Panc1 (cell line): ENCODE measurements at places on chromosomes 2 and 18.

DNA sequence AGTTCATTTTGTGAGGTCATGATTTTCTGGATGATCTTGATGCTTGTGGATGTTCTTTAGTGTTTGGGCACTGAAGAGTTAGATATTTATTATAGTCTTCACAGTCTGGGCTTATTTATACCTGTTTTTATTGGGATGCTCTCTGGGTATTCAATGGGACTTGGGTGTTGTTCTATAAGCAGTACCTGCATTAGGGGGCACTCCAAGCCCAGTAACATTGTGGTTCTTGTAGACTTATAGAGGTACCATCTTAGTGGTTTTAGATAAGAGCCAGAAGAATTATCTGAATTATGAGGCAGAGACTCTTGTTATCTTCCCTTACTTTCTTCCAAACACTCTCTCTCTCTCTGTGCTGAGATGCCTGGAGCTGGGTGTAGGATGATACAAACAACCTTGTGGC is 470.0 kb downstream of the PIK3C3 start:
- H3K4me3 ChIP-seq, result no peak overlapping the region
- no peaks in the 10 kb centered on the region for H3K4me1 ChIP-seq
- H3K27me3 ChIP-seq, result no peaks in the 10 kb centered on the region
- no peak overlapping the region for H3K27ac ChIP-seq
- no peak for DNase-seq

DNA sequence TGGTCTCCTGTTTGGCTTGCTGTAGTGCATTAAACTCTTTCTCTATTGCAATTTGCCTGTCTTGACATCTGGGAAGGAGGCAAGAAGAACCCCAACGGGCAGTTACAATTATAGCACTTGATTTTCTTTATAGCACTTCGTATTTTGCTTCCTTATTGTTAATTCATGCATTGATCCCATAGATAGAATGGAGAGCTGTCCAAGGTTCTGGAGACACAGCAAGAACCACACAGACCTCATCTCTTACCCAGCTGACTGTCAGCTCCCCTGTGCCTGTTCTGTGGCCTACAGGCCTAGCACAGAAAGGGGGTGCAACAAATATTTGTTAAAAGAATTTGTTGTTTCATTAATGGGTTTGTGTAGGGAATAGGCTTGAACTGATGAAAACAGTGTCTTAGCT is 194.3 kb downstream of the GALNT1 start:
- no peak for DNase-seq
- no peak overlapping the region for H3K27ac ChIP-seq
- no peak overlapping the region for H3K4me3 ChIP-seq
- no peaks in the 10 kb centered on the region for H3K36me3 ChIP-seq

DNA sequence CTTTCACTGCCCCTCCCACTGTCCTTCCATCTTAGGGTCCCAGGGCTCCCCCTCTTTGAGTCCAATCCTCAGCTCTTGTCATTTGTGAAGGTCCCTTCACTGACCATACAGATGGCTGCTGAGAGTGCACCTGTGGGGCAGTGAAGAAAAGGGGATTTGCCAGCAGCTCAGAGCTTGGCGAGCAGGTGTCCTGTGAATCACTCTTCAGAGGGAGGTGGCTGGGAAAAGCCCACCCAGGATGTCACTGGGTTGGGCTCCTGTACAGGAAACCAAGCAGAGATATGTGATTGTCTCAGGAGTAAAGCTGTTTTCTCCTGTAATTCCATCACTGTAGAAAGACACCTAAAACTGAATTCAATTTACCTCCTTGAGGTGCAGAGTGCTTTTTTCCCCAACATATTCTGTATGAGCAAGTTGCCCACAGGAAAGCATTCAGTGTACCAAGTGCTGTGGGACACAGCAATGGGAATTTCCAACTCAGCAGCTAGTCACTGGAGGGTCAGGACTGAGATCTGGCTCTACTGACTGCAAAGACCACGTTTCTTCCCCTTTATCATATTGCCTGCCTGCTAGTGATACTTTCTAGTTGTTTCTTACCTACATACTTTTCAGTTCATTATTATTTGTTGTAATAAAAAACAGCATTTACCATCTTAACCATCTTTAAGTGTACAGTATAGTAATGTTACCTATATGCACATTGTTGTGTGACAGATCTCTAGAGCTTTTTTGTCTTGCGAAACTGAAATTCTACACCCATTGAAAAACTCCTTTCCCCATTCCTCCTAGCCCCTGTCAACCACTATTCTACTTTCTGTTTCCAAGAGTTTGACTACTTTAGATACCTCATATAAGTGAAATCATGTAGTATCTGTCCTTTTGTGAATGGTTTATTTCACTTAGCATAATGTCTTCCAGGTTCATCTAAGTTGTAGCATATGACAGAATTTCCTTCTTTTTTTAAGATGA is 239.1 kb downstream of the TSN start:
- no peaks in the 10 kb centered on the region; the same call in 1 of the 2 replicates for H3K27me3 ChIP-seq
- H3K4me3 ChIP-seq, result no peak overlapping the region

DNA sequence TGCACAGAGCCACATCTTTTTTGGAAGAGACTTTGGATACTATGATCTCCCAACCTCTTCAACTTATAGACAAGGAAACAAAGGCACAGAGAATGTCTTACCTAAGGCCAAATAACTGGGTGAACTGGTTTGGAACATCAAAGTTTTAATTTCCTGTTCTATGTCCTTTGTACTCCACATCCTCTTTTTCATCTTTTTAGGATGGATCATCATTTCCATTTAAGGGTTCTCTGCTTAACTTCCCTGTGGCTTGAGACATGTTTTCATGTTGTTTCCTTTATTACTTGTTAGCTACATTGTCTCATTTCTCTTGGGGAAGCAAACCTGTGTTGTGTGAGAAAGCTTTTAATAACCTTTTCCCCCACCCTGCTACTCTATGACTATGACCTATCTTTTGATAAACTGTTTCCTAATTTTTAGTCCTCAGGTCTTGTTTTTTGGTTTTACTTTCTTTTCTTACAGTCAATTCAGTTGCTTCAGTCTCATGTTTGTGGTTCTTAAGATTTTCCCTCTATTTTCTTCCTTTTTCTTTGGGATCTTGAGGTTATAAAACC is 22.5 kb upstream of the RMND5A start:
- H3K4me1 ChIP-seq, result peaks cover 6% of the 10 kb centered on the region; the same call in 1 of the 2 replicates
- no peaks in the 10 kb centered on the region for H3K27me3 ChIP-seq
- no peaks in the 10 kb centered on the region for H3K36me3 ChIP-seq
- DNase-seq, result no peak
- H3K4me3 ChIP-seq, result no peak overlapping the region

DNA sequence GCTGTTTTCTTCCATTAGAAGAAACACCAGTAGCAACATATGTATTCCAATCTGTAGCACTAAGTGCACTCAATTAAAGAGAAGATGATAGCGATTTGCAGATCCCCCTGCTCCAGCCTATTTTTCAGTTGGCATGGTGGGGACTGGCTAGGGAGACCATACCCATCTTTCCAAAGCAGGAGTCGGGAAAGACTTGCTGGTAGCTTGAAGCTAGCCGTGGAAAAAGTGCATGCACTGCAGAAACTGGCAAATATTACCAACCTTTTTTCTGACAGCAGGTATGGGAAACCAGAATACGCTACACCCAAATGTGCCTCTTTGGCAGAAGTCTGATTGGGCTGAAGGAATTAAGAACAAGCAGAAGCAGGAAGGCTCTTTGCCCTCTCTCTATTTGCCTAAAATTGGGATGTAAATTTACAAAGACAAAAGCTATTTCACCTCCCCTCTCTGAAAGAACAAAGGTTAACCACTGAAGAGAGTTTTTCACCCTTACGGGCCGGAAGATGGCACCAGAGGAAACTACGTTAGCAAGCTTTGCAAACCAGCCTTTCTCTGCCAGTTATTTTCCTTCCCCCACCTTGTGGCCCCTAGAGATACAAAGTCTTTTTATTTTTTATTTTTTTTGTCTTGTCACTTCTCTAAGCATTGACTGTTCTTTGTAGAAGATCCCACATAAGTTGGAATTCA is 273.1 kb downstream of the DLGAP1 start:
- H3K27ac ChIP-seq, result no peak overlapping the region
- no peaks in the 10 kb centered on the region for H3K4me1 ChIP-seq
- H3K27me3 ChIP-seq, result no peaks in the 10 kb centered on the region
- H3K36me3 ChIP-seq, result no peaks in the 10 kb centered on the region

DNA sequence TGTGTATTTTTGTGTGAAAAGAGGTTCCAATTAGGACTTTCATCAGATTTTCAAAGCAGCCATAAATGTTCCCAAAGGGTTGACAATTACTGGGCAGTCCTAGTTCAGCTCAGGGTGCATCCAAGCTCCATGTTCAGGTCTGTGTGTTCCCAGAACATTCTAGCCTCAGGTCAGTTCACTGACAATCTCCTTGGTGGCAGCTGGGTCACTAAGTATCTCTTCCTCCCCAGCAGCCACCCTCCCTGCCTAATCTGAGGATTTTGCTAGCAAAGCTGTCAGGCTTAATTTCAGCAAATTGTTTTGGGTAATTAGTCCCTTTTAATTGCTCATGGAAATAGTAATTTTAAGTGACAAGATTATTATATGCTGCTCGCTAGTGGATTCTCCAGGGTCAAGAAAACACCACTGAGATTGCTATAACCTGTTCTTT is 29.8 kb downstream of the UPP2 start:
- no peaks in the 10 kb centered on the region for H3K4me1 ChIP-seq
- H3K27me3 ChIP-seq, result peaks cover 8% of the 10 kb centered on the region
- no peaks in the 10 kb centered on the region for H3K36me3 ChIP-seq
- no peak overlapping the region for H3K27ac ChIP-seq
- H3K4me3 ChIP-seq, result no peak overlapping the region

DNA sequence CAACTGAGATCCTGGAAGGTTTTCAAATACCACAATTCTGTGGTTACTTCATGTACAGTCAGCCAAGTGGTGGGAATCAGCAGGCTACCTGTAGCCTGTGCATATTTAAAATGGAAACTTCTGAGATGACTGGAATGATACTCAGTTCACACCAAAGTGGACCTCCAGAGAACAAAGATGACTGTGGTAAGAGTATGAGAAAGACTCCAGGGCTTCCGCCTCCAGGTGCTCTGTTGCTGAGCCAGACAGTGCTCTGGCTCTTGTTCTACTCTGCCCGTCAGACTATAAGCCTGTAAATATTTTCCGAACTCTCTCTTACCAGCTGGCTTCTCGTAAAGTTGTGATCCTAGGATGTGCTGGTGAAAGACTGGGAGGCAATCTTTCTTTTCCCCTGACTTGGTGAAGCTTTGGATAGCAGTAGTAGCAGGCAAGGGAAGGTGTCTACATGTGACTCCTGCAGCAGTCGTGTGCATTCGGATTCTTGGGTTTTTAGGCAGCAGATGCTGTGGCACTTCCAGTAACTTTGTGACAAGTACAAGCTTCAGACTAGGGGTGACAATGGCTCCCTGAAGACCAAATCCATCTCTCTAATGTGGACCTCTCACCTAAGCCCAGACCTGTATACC is 23.1 kb downstream of the ST3GAL5 start:
- no peaks in the 10 kb centered on the region for H3K36me3 ChIP-seq
- 0 out of 2 replicates have a peak, but pooled peaks cover 2% of the 10 kb centered on the region for H3K27me3 ChIP-seq

GRCh38 chr2:191274413-191274815 is 29.2 kb downstream of the MYO1B start:
- H3K4me1 ChIP-seq, result no peaks in the 10 kb centered on the region; the same call in 1 of the 2 replicates
- H3K4me3 ChIP-seq, result no peak overlapping the region
- DNase-seq, result no peak

GRCh38 chr18:5058768-5059695 is 138.0 kb downstream of the AKAIN1 start:
- no peak overlapping the region for H3K4me3 ChIP-seq
- H3K27me3 ChIP-seq, result no peaks in the 10 kb centered on the region
- no peak overlapping the region for H3K27ac ChIP-seq
- no peak for DNase-seq

- no peaks in the 10 kb centered on the region for H3K4me1 ChIP-seq
- no peak overlapping the region for H3K27ac ChIP-seq
Observed at GRCh38 chr2:190707726-190708125, 58.8 kb downstream of the NAB1 start.

DNA sequence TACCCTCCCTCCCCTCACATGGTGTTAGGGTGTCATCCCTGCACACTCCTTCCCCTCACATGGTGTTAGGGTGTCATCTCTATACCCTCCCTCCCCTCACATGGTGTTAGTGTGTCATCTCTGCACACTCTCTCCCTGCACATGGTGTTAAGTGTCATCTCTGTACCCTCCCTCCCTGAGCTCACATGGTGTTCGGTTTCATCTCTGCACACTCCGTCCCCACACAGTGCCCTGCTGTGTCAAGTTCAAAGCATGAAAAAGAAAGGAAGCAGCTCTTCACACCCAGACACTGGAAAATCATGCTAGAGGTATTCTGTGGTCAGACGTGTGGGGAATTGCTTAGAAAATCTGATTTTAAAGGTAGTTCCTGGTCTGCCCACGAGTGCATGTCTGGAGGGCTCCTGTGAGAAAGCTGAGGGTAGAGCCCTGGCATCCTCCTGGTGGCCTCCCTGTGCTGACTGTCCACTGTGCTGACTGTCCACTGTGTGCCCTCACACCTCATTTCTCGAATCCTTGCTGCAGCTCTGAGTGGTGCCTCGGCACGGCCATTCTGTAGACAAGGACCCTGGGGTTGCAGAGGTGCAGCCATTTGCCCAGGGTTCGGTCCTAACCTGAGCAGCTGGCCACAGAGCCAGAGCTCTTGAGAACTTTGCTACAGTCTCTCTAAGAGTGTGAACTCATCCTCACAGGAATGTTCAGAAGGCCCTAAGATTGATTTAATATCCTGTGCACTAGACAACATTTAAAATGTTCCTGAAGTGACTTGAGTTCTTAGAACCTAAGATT is 69.1 kb upstream of the NFATC1 start:
- no peak overlapping the region for H3K27ac ChIP-seq
- H3K4me1 ChIP-seq, result no peaks in the 10 kb centered on the region
- no peak for DNase-seq
- no peaks in the 10 kb centered on the region for H3K27me3 ChIP-seq

- H3K27me3 ChIP-seq, result no peaks in the 10 kb centered on the region
- no peak for DNase-seq
- H3K27ac ChIP-seq, result no peak overlapping the region
- no peak overlapping the region for H3K4me3 ChIP-seq
Observed at GRCh38 chr18:58005885-58006523, 38.0 kb upstream of the NEDD4L start.

DNA sequence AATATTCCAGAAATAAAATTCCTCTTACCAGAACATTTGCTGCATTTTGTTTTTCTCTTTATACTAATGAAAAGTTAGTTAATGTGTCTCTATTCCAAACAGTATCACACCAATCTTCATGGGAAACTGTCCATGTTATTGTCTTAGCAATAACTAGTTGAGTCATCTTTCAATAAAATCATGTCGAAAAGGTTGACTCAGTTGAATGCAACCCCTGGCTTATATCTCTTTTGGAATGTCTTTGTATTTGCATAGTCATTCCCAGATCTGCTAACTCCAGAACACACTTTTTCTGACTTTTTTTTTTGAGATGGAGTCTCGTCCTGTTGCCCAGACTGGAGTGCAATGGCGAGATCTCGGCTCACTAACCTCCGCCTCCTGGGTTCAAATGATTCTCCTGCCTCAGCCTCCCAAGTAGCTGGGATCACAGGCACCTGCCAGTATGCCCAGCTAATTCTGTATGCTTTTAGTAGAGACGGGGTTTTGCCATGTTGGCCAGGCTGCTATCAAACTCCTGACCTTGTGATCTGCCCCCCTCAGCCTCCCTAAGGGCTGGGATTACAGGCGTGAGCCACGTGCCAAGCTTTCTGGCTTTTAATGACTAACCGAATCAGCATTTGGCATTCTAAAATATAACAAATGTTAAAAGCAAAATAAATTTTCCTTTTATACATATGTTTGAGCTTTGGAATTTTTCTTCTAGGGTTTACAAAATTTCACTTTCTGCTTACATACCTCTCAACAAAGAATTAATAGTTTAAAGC is 133.2 kb upstream of the GULP1 start:
- H3K27ac ChIP-seq, result no peak overlapping the region
- no peak overlapping the region for H3K4me3 ChIP-seq
- no peaks in the 10 kb centered on the region for H3K4me1 ChIP-seq
- H3K27me3 ChIP-seq, result no peaks in the 10 kb centered on the region

GRCh38 chr2:156702541-156702940 is 266.4 kb downstream of the GPD2 start:
- no peak overlapping the region for H3K4me3 ChIP-seq
- H3K4me1 ChIP-seq, result no peaks in the 10 kb centered on the region
- H3K27ac ChIP-seq, result no peak overlapping the region
- H3K36me3 ChIP-seq, result no peaks in the 10 kb centered on the region
- H3K27me3 ChIP-seq, result no peaks in the 10 kb centered on the region
